ENCODE measurements at places on chromosomes 4 and X. TPM values are rescaled to one million over a fixed set of nuclear protein-coding genes. Genes with fewer than 3 reads are reported as not detected.
A peak's percentile ranks its signal among the peaks of the same experiment; 100 is the strongest.

DNA sequence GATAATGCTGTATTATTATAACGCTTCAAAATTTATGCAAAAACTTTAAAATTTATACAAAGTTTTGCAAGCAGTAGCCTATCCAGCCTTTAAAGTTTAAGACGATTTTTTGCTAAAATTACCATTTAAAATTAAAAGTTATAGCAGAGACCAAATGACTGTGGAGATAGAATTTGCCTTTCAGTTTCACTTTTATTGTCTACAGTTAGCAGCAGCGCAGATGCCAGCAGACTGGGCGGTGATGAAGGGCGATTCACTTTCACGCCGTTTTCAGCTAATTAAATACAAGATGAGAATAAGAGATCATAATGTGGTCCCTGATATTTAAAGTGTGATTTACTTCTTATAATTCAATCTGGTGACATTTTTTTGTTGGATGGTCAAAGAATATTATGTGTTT is 1381.5 kb upstream of the ADGRL3 start:
- peak; percentile 24 for DNase-seq

- DNase-seq = no peak
Observed at GRCh38 chr4:158442736-158443135, 78.9 kb upstream of the RXFP1 start.

MAGIX gene
- total RNA-seq = 2.8 TPM

COX7B2 gene
- not detected for total RNA-seq

- DNase-seq = no peak
Observed at GRCh38 chr4:24211856-24212255, 322.0 kb upstream of the PPARGC1A start.

DNA sequence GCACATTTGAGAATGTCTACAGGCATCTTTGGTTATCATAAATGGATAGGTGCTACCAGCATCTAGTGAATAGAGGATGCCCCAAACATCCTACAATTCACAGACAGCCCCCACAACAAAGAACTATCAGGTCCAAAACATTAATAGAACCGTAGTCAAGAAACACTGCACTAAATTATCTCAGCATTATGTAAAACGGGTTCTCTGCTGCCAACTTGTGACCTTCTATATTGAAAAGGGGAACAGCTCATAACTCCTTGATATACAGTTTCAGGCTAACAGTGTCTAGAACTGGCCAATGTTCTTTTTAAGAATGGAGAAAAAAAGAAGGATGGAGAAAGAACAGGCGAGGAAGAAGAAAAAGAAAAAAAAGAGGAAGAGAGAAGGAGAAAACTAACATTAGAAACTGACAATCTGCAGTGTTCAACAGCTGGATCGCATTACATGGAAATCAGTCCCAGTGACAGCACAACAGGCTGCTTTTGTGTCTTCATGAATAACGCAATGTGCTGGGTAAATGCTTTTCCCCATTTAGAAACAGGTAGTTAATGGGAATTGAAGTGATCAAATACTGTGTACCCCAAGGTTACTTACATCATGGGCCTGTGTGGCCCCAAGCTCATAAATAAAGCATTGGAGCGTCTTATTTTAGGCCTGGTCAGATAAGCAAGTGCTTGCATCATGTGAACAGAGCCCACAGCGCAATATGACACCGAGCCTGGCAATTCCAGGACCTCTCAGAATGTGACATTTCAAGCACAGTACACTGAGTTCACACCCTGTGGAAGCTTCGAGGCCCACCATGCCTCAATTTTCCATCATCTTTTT is 339.5 kb downstream of the DHX15 start:
- DNase-seq = no peak

NUDT11 gene
- 0.37 TPM for total RNA-seq

DNA sequence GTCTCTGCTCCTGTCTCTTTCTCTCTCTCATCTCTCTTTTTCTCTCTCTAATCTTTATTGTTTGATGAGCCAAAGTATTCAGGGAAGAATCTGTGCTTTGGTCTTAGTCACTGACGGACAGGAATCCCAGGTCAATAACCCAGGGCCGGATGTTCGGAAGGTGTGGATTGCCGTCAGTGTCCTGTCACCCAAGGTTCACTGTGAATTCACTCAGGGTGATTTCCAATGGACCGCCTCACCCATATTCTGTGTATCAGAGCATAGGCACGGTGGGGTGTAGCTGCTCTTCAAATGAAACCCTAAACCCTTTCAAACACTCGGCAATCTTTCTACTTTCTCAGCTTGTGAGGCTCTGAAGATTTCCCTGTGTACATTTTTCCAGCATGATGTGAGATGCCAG is 144.6 kb upstream of the GPC4 start:
- DNase-seq = no peak

NDST4 gene
- total RNA-seq = not detected

RTL9 gene
- total RNA-seq = not detected

GRCh38 chr4:40550948-40551462 is 78.7 kb downstream of the RBM47 start:
- DNase-seq = peak; percentile 60

FRYL gene
- 102 TPM for total RNA-seq

GRCh38 chr4:106601519-106601918 is 232.9 kb upstream of the GIMD1 start:
- no peak for DNase-seq

DNA sequence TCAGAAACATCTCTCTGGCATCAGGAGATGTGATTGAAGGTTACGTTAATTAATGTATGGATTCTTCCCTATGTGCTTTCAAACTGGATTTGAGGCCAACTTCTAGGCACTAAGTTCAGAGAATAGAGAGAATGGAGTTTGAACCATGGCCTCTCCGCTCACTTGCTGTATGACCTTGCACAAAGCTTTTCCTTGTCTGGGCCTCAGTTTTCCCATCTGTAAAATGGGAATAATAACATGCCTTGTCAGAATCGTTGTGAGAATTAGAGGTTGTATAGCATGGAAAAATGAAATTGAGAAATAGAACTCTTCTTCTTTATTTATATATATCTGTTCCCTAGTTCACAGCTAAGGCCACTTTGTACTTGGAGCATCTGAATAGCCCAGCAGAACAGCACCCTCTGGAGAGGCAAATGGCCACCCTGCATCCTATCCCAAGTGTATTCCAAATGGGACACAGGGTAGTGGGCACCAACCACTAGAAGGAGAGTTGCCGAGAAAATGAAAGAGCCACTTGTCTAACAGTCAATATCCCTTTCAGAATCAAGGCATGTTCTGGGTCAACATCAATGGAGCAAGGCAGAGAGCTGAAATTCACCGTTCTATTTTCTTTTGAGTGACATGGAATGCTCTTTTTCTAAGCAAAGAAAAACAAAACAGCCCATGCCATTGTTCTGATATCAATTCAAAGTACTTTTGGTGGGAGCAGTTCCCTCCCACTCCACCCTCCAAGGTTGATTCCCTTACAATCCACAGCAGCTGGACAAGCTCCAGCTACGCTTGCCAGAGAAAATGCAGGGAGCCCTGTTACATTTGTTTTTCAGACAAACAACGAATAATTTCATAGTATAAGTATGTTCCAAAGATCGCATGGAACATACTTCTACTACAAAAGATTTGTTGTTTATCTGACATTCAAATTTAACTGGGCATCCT is 23.3 kb upstream of the MTM1 start:
- DNase-seq = no peak

DNA sequence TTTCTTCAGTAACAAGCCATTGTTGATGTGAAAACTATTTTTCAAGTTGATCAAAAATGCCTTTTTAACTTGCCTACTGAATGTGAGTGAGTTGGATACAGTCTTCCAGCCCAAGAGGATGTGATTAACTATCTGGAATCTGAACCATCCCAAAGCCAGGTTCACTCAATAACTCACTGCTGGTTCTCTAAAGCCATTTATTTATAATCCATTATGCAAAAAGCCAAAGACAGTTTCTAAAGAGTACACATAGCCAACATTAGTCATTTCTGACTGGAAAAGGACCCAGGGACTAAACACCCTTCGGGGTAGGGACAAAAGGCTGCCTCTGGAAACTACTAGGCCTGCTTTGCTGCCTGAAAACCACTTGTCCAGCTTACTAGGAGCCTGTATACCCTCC is 109.6 kb downstream of the SHROOM4 start:
- DNase-seq = no peak

DNA sequence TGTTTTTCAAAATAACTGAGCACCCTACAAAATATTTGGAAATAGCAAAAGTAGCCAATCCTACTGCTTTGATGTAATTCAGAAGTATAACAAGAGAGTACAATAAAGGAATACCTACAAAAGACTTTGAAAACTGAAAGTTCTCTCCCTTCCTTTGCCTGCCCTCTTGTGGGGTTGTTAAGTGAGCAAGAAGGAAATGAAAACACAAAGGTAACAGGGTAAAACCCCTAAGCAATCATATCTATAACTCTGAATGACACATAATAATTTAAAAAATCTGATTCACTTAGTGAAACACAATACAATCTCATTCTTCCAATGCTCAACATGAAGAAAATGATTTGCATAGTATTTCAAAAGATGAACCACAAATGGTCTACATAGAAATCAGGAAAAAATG is 98.2 kb downstream of the FRYL start:
- peak; percentile 29 for DNase-seq

- no peak for DNase-seq
Observed at GRCh38 chrX:22296871-22297270, 24.2 kb downstream of the CBLL2 start.

SLC9A7 gene
- 7.4 TPM for total RNA-seq

DNA sequence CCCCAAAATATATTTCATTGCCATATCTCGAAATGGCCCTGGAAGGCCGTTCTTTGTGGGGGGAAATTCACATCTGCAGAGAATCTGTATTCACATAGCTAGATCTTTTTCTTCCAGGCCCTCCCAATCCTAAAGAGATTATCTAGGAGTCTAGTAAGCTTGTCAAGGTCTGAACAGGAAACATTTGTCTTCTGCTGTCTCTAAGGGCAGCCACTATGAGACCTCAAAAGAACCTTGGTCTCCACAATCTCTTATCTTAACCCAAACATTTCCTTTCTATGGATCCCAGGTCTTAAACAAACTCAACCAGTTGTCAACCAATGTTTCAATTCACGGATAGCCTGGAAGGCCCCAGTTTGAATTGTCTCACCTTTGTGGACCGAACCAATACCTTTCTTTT is 45.0 kb downstream of the CRLF2 start:
- no peak for DNase-seq

DCLK2 gene
- total RNA-seq = not detected

RBM47 gene
- total RNA-seq = 1.0 TPM

- DNase-seq = no peak
Observed at GRCh38 chrX:121781991-121782390, 734.6 kb downstream of the GLUD2 start.

CCKAR gene
- total RNA-seq = not detected

Data from activated CD4-positive, alpha-beta T cell treated with anti-CD3 and anti-CD28 coated beads, Interleukin-2, amount 10 ng/mL, durations not matched to agents 7 days and 5 days (primary cell).